ENCODE measurements at places on chromosomes 12 and 14.

DNA sequence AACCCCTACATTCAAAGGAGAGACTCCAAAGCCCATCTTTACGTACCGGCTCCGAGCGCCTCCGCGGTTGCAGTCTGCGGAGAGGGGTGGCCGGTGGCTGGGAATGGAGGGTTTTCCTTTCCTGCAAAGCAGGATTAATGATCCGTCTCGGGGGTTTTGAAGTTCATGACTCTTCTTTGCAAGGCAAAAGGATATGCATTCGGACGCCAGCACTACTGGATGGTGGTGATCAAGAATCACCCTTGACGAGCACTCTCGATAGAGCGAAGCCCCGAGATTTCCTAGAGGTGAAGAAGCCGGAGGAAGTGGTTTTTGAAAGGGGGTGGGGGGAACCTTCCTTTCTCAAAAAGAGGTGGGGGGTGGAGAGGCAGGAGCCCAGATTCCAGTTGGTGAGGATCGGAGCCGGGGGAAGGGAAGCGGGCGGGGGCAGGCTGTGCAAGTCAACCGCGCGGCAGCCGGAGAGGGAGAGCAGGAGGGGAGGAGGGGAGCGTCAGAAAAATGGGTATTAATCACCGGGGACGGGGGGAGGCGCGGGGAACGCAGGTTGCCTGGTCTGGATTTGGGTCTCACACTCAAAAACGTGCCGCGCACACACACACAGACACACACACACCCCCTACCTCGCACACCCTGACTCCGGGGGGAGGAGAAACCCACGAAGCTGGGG lies at the start of gene GRIN2B:
TSS of gene GRIN2B (minus strand) at position 307 of the 667 bp plus-strand sequence. CDS start 115,394 bp downstream, outside the sequence.
- DNase-seq = no peak

- no peak for DNase-seq
These were observed 39.1 kb upstream of the CRADD start for GRCh38 chr12:93638095-93638494.

- no peak for DNase-seq
These were observed 2.3 kb downstream of the PYM1 start for GRCh38 chr12:55925371-55925770.

GRCh38 chr12:89645434-89645833 lies 63.2 kb downstream of the ATP2B1 start:
- no peak for DNase-seq

DNA sequence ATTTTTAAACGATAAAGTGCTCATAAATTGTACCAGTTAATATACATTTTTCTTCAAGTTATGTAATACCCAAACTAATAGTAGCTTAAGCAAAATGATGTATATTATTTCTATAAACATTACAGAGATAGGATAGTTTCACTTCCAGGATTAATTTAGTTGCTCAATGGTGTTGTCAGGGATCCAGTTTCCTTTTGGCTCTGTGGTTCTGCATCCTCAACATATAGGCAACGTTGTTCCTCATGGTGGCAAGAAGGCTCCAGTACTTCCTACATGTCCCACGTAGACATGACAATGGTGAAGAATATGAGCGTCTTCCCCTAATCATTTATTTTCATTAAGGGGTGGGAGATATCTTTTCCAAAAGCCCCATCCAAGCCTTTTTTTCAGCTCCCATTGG lies 60.7 kb upstream of the DCD start:
- no peak for DNase-seq

Data from NCI-H1048 (cell line).